NB4 (cell line): ENCODE measurements at places on chromosomes 3 and 15.

- no peak for DNase-seq
Observed at GRCh38 chr3:133208184-133208583, 170.0 kb downstream of the TMEM108 start.

- peak; percentile 25 for DNase-seq
Observed at GRCh38 chr3:8416965-8417364, 84.7 kb upstream of the LMCD1 start.

- no peak for DNase-seq
Observed at GRCh38 chr3:106699122-106699521, 678.1 kb upstream of the CCDC54 start.

GRCh38 chr3:106750092-106750491 lies 627.1 kb upstream of the CCDC54 start:
- no peak for DNase-seq

DNA sequence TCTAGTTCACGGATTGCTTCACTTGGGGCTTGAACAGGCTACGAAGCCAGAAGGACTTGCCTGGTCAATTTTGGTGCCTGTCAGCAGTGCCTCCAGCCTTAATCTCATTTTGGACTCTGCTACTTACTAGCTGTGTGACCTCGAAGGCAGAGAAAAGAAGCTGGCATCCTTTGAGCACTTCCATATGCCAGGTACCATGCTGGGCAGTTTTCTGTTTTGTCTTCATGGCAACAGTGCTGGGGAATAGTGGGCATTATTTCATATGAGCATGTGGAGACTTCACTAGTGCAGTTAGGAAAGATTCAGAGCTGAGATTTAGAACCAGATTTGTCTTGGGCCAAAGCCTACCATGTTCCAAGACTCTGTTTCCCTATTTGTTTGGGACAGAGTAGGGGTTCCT lies 92.2 kb downstream of the LRTM1 start:
- DNase-seq, result no peak

DNA sequence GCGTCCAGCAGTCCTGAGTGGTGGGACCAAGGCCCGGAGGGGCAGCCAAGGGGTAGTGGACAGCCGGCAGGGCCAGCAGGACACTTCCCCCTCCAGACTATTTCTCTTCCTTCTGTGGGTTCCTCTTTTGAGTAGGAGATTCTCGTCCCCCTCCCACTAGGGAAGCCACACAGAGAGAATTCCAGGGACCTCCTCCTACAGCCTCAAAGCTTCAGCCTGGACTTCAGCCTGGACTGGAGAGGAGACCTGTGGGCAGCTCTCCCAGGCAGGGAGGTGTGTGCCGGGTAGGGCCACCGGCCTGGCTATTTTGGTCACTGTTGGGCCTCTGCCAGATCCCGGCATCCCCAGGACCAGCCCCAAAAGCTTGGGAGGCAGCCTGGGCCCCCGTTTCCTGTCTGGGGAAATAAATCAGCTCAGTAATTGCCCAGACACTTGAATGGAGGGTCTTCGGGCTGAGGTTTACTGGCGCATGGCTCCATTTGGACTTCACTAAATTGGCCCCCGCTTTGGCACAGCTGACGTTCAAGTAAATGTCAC lies 1.3 kb downstream of the SLC6A6 start:
- DNase-seq, result peak; percentile 57

- no peak for DNase-seq
Observed at GRCh38 chr15:84788500-84788899, 28.7 kb upstream of the ALPK3 start.

DNA sequence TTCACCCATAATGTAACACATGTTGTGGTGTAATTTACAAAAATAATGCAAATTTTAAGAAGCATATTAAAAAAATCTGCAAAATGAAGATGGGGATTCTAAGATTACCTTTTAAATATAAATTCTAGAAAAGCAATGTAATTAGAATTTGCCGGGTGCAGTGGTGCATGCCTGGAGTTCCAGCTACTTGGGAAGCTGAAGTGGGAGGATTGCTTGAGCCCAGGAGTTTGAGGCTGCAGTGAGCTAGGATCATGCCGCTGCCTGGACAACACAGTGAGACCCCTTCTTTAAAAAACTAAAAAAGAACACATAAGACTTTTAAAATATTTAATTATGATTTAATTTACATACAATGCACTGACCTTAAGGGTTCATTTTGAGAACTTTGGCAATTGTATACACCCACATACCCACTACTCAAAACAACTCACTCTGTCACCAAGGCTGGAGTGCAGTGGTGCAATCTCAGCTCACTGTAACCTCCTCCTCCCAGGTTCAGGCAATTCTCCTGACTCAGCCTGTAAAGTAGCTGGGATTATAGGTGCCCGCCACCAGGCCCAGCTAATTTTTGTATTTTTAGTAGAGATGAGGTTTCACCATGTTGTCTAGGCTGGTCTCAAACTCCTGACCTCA lies 134.0 kb upstream of the TBL1XR1 start:
- DNase-seq, result no peak

DNA sequence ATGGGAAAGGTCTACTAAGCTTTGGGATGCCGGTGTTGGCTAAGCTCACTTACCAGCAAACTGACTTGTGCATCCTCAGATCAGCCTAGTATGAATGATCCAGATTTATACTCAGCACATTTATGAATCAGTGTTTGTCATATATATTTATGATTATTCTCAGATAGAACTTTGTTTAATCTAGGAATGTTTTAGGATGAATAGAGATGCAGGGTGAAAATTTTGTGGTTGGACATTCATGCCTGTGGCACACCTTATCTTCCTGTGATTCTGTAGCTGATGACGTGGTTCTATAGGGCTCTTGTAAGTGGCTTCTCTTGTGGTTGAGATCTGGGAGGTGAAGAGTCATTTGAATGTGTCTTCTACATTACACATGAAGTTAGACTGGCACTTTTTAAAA lies 11.4 kb downstream of the CDIN1 start:
- DNase-seq, result no peak

- DNase-seq, result no peak
Observed at GRCh38 chr3:120749843-120750242, 7.3 kb downstream of the GTF2E1 start.

DNA sequence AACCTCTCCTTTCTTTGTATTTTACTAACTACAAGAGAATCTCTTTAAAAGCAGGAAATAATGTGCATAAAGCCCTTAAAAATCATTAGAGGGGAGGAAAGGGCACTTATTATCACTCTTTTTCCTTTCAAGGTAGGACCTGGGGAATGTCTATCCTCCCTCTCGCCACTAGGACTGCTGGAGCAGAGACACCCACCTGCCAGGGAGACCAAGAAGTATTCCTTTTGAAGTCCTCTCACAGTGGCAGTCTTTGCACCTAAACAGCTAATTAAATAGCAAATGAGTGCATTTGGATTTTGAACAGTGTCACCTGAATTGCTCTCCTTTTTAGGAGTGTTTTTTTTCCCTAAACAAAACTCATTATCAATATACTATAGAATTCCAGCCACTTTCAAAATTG lies 874.1 kb downstream of the ZPLD1 start:
- no peak for DNase-seq

- peak; percentile 62 for DNase-seq
Observed at GRCh38 chr3:111989061-111989678, 9.6 kb upstream of the TAGLN3 start.

DNA sequence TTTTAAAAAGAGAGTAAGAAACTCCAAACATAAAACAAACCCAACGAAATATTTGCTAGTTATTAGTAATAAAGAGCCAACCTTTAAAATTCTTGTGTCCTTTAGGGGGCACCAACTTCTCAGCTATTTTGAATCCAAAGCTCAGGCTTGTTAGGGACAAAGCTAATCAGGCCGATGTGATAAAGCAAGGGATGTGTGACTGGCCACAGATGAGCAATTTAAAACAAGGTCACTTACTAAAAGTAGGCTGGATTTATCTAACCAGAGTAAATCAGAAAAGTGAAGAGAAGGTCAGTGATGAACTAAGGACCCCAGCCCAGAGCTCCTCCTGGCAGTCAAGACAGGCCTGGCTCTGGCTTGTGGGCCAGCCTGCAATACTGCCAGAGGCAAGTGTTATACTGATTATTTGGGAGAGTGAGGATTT lies 108.5 kb downstream of the CYP19A1 start:
- DNase-seq, result peak; percentile 52

GRCh38 chr3:178131801-178132200 lies 404.4 kb upstream of the KCNMB2 start:
- no peak for DNase-seq

GRCh38 chr3:140284372-140284771 lies 349.4 kb downstream of the CLSTN2 start:
- DNase-seq, result no peak

GRCh38 chr3:58574682-58575081 lies 2.5 kb downstream of the FAM107A start:
- no peak for DNase-seq

GRCh38 chr15:80418892-80419537 lies 14.8 kb downstream of the ARNT2 start:
- DNase-seq, result peak; percentile 54

GRCh38 chr3:5731100-5731499 lies 543.6 kb downstream of the EDEM1 start:
- DNase-seq, result peak; percentile 34

DNA sequence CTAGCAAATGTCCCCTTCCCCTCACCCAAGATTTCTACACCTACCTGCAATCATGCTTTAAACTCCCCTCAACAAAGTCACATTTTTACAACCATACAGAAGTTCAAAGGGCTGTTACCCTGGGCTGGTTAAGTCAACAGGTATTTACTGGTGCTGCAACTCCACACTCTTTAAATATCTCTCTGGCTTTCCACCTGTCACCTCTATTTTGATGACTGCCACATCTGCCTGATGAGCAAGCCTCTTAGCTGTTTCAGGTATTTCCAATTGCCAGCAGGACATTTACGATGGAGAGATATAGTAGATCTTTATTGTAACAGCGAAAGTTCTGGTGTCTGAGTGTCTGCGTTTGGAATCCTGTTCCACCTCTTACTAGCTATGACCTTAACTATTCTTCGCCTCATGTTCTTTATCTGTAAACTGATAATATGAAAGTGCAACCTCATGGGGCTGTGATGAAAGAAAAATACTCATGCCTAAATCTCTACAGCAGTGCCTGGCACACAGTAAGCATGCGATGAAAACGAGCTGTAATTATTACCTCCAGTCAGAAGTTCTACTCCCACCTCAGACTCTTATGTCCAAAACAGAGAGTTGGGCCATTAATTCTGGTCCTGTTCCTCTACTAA lies 44.2 kb upstream of the TPM1 start:
- no peak for DNase-seq

DNA sequence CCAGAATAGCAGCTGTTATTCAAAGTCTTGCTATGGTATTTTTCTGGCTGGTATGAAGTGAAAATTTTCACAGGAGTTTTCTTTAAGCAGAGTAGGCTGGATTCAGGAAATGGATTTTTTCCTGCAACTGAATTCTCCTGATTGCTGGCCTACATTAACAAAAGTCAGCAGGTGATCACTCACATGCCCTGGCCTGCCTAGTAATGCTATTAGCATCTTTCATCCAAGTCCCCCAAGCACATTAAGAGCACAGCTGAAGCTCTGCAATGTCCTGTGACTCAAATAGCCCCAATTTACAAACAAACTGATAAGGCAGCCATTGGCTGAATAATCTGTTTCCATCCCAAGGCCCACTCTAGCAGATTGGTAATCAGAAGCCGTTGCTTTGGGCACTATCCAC lies 688.3 kb upstream of the LMCD1 start:
- DNase-seq, result no peak

DNA sequence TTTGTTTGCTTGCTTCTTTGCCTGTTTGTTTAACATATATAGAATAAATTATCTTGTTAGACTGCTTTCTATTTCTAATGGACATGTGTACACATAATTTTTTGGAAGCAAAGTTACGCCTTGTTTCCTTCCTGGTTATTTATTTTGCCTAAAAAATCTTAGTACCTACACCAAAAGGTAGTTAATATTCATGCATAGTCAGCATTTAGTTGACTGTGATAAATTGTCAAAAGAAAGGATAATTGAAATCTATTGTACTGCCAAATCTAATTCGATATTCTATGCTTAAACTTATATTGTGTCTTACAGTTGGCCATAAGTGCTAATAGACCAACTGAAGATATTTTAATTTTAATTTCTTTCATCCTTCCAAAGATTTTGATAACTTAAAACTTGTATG lies 233.9 kb upstream of the ARL6 start:
- no peak for DNase-seq

DNA sequence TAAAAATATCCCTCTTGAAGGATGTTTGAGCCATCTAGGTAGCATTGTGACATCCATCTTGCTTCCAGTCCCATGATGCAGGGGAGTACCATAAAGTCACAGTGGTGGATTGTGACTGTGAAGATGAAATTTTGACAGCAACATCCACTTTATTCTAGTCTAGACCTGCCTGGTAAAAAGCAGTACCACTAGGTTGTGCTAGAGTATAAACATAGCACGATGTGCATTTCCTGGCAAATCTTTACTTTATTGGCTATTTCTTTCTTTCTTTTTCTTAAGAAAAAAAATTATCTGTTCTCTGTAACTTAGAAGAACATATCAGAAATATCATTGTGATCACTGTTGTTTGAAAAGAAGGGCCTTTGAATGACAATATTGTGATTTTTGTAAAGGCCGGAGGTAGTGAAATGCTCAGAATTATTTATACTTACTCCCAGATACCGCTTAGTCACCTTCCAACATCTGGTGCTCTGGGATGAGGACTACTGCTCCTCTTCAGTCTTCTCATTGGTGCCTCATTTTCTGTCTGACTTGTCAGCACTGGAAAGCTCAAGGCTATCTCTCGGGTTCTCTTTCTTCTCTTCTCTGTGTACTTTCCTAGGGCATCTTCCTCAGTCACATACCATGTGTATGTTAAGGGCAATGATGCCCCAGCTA lies 35.6 kb downstream of the AGBL1 start:
- DNase-seq, result no peak

- DNase-seq, result no peak
Observed at GRCh38 chr15:42707873-42708544, 28.9 kb downstream of the CDAN1 start.

DNA sequence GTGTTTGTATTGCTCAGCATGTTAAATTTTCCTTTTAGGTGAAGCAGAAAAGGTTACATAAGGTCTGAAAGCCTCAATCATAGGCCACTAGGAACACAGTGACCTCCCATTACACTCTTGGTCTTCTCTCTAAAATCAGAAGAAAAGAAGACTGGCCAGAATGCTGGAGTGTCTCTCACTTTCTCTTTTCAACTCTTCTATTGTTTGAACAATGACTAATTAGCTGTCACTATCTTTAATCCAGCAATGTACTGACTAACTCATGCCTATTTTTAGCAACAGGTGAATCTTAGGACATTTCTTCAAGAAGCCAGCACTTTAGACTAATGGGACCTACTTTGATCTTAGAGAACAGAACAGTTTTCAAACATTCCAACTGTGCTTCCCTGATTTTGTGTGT lies 142.8 kb downstream of the TGFBR2 start:
- DNase-seq, result no peak

GRCh38 chr15:71505962-71506361 lies 304.4 kb upstream of the NR2E3 start:
- DNase-seq, result no peak

DNA sequence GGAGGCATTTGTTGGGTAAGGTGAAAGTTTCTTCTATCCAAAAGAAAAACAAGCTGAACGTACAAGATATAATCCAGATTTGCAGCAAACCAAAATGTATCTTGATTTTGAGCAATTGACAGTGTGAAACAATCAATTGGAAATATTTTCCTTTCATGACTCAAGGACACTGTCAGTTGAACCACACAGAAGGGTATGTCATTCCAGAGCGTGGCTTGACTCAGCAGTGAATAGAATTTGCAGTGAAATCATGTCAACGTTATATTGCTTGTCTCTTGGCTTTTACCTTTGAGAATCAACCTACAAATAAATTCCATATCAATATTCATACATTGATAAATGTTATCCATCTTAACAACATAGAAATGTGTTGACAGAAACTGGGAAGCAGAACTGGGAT lies 78.2 kb downstream of the TM2D3 start:
- DNase-seq, result no peak

GRCh38 chr15:88401251-88401995 lies 65.8 kb downstream of the MRPL46 start:
- no peak for DNase-seq
